ENCODE measurements at places on chromosomes 2 and 18. TPM values are rescaled to one million over a fixed set of nuclear protein-coding genes. Genes with fewer than 3 reads are reported as not detected.
A peak's percentile ranks its signal among the peaks of the same experiment; 100 is the strongest.

DNA sequence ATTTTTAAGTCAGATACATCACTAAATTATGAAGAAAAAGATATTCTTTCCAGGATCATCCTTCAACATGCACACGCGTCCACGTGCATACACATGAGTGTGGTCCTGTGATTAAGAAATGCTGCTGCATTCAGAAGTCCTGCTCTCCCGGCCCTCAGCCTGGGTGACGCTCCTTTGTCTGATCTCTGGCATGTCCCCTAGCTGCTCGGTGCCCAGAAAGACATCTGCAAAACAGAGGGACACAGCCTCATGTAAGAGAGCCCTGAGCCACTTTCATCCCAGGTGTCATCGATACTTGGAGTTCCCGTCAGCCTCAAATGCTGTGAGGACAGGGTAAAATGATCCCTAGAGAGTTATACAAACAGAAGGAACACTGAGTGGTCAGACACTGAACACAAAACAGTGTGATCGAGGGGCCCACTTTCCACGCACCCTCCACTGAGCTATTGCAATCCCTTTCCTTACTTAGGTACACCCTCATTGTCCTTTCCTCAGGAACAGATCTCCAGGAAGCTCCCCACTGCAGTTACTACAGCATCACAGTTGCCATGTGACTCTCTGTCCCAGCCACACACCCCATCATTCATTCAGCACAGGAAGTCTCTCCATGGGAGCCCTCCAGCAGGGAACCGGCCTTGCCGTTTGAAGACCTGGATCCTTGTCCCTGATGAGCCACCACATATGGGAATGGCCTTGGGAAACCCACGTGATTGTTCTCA, 32.1 kb downstream of the CRACDL start:
- DNase-seq, result no peak

DNA sequence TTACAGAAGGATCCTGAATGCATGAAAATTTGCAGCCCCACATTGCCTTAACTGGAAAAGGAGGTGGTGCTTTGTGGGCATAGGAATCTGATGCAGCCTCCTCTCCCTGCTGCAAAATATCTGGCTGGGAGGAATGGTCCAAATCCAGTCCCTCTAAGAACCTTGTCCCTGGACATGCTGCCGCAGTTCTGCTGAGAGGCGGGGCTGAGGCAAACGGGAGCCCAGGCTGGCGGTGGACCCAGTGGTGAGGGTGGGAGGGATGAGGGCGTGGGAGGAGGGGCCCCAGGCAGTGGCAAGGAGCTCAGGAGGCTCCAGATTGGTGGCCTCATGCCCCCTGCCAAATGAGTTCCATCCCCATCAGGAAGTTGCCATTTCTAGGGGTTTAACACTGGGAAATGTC, 36.2 kb downstream of the ZAP70 start:
- DNase-seq, result no peak

ESPNL gene
- total RNA-seq, result not detected

DNA sequence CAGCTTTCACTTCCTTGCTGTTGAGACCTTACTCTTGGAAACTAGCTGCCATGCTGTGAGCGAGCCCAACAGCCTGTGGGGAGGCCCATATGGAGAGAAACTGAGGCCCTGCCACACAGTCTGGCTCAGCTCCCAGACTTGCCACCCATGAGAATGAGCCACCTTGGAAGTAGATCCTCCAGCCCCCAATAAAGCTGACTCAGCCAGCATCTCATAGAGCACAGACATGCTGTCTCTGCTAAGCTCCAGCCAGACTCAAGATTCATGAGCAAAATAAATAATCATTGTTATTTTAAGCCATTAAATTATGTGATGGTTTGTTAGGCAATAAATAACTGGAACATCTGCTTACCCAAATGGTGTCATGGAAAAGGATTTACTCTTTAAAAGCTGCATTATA, 53.6 kb upstream of the DDX18 start:
- DNase-seq, result no peak

DNA sequence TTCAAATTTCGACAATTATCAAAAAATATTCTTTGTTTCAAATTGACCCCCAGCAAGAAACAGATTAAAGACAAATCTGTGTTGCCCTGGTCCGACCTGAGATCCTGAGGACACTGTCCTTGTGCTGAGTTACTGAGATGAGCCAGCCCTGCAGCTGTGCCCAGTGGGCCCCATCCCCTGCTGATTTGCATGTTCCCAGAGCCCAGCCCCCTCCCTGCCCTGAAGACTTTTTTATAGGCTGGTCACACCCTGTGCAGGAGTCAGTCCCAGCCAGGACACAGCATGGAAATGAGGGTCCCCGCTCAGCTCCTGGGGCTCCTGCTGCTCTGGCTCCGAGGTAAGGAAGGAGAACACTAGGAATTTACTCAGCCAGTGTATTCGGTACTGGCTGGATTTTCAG, 31.4 kb upstream of the ZNG1B start:
- DNase-seq, result no peak

MOGAT1 gene
- not detected for total RNA-seq

CLIP4 gene
- 14.1 TPM for total RNA-seq

NOSTRIN gene
- total RNA-seq, result 0.25 TPM

AMMECR1L gene
- total RNA-seq, result 11.8 TPM

MRPL44 gene
- 53.0 TPM for total RNA-seq

TMEM17 gene
- total RNA-seq, result 2.6 TPM

DNA sequence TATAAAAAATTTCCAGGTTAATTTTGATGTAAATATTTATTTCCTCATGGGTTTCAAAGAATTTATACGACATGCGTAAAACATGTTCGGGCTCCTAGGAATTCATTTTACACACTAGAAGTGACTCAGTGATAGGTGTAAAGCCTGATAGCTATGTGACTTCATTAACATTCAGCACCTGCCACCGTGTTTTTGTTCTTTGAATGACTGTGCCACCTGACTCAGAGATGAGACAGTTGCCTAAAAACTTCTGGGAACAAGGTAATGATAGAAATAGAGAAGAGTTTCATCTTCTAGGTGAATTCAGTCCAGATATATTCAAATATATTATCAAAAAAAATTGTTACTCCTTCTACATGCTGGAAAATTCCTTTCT, 10.0 kb downstream of the IL1R2 start:
- no peak for DNase-seq

KIF3C gene
- total RNA-seq, result 3.5 TPM

DNA sequence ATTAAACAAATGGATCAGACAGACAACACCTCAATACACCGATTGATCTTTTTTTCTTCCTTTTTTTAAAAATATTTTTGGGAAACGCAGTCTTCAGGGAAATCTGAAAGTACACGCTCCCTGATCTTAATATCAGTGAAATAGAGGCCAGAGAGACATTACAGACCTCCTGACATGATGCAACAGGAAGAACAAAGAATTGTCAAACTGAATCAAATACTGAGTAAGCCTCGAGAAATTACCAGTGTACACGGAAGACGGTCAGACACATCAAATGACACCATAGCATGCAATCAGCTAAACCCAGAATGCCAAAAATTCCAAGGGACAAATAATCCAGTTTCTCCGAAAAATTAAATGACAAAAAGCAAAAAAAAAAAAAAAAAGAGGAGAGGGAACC, 80.2 kb upstream of the NFU1 start:
- DNase-seq, result no peak

RPS27A gene
- total RNA-seq, result 3,345 TPM

- DNase-seq, result peak; percentile 31
Measured at GRCh38 chr2:138846216-138846821, 66.1 kb upstream of the NXPH2 start.

- DNase-seq, result no peak
Measured at GRCh38 chr2:31134480-31134879, 3.8 kb downstream of the GALNT14 start.

SLC5A7 gene
- not detected for total RNA-seq

DNA sequence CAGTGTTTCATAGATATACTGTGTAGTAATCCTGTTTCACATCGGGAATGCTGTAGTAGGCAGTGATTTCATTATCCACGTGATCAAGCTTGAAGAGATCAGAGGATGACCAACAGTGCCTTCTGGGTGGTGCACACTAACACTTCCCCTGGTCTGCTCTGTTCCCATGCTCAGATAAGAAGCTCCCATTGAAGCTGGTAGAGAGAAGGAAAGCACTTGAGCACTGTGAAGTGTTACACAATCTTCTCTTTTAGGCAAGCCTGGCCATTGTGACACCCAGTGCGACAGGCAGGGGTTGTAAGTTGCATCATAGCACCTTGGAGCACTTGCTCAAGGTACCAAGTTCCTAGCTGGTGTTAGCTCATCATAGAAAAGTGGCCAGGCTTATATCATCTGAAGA, 30.6 kb upstream of the GPD2 start:
- DNase-seq, result peak; percentile 18

DNA sequence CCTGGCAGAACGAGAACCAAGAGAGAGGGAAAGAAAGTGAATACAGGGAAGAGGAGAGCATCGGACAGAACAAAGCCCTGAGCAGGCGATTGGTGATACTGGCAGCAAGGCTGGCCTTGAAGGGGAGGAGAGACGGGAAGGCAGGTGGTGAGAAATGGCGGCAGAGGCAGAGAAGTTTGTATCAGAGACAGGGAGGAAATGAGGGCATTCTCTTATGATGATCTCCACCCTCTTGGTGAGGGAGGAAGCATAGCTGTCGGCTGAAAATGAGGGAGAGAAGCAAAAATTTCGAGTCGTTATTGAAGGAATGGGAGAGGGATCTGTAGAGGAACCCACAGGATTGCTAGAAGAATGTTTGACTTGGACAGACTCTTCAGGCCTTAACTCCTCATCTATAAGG, 80.6 kb downstream of the CLIP4 start:
- DNase-seq, result no peak

GRCh38 chr18:63317556-63317946, 2.0 kb downstream of the BCL2 start:
- DNase-seq, result no peak

- peak; percentile 90 for DNase-seq
Measured at GRCh38 chr2:165953655-165954606, at the start of gene TTC21B. Gene TTC21B, minus strand, starts transcription at chr2:165953776. Its CDS starts 71 bp downstream, at chr2:165953705.

C2orf74 gene
- total RNA-seq, result 15.0 TPM

DNA sequence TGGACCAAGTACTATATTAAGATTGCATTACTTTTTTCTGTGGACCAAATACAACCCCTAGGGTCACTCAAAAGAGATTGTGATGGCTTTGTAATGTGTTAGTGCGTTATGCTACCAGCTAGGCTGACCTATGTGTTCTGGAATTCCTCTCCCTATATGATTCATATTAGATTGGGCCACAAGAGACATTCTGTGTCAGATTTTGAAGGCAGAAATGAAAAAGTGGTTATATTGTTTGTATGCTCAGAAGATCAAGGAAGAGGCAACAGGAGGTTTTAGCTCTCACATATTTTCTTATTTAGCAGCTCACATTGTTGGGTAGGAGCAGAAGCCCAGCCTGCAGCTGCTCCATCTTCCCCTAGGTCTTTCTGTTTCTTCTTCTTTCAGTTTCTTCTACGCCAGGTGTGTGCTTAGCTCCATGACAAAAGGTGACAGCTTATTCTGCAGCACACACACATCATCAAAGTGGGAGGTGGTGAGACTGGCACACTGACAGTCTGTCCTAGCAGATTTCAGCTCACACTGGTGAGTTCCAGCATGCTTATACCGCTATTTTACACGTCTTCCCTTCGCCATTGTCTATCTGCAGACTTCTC, 156.8 kb upstream of the UBE2E3 start:
- no peak for DNase-seq

DNA sequence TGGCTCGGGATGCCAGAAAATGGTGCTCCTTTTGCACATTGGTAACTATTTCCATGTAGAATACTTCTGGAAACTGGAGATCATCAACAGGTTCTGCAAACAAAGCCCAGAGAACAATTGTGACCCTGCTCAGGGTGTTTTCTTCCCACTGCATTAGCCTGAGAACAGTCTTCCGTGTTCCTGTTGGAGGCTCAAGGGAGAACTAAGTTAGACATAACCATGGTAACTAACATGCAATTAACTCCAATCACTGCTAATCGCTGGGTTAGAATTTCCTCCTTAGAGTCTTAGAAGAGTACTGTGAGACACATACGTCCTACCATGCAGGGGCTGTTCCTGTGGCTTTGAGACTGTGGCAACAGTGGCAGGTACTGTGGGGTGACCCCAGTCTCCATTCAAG, 36.0 kb upstream of the PDIA6 start:
- DNase-seq, result no peak

- no peak for DNase-seq
Measured at GRCh38 chr2:156841321-156841720, 405.1 kb downstream of the GPD2 start.

- DNase-seq, result no peak
Measured at GRCh38 chr2:71684226-71685072, 231.1 kb downstream of the DYSF start.

- peak; percentile 33 for DNase-seq
Measured at GRCh38 chr18:34976899-34977837, 64.0 kb upstream of the MAPRE2 start.

- peak; percentile 83 for DNase-seq
Measured at GRCh38 chr2:143034292-143035074, 94.7 kb upstream of the ARHGAP15 start.

DNA sequence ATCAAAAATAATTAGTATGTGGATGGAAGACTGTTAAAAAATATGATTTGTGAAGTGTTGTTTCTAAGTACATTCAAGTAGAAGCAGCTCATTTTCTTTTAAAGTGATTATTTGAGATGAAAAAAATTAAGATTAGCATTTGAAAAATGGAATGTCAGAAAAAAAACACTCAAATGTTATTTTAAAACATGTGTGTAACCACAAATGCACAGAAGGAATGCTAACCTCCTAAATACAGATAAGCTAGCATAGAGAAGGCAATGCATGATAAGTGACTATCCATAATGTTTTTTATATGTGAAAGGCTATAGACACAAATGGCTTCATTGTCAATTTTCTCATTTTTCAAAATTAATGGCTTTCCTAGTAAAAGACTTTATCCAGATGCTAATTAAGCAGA, 198.9 kb downstream of the NYAP2 start:
- no peak for DNase-seq

DNA sequence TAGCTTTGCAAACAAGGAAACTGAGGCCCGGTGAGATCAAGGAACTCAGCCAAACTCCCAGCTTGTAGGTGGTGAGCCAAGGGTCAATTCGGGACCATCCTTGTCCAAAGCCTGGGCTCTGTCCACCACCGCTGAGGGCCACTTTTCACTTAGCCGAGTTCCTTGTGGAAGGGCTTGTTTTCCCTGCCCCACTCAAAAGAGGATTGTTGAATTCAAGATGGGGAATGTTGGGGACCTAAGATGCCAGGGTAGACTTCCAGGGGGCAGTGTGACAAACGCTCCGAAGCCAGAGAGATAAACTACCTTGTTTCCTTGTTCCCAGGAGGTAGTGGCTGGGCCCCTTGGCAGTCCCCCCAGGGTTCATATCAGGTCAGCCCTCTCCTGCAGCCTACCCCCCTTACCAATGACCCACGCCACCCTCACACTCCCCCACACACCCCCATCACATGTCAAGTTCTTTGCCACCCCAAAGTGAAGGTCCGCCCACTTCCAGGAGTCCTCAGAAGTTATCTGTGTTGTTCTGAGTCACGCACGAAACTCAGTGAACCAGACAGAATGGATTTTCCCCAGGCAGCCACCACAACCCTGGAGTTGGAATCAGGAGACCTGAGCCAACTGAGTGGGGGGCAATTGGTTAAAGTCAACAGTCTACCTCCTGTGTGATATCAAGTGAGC, 10.3 kb upstream of the ATOH8 start:
- DNase-seq, result peak; percentile 48

MYCN gene
- not detected for total RNA-seq

EML4 gene
- 30.6 TPM for total RNA-seq

CAPN14 gene
- not detected for total RNA-seq

All from H4 (cell line).